Vagina (tissue), 2 donors: ENCODE measurements at places on chromosomes 5 and 9.

DNA sequence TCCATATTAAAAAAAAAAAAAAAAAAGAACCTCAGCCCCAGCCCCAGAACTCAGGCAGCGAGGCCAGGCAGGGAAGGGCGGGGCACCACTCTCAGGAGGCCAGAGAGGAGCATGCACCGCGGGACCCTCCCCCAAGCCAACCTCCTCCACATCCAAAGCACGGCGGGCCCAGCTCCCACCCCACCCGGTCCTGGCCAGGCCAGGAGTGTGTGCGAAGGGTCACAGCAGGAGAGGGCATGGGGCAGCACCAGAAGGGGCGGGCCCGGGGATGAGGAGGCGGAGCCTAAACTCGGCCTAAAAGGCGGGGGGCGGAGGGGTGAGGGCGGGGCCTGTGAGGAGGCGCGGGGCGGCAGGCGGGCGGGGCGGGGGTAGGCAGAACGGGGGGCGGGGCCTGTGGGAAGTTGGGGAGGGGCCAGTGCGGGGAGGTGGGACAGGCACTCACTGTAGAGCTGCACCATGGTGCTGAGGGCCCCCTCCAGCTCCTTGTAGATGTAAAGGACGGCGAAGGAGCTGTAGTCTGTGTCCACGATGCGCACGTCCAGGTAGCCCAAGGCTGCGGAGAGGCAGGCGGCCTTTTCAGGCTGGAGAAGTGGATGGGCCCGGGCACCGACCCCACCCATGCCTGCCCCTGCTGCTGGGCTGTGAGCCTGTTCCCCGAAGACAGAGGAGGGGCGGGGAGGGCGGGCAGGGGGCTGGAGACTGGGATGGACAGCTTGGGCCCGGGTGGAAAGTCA, 1.2 kb downstream of the LCN15 start:
- no peak for DNase-seq
- no peaks in the 10 kb centered on the region for H3K36me3 ChIP-seq
- H3K4me1 ChIP-seq: peaks cover 5% of the 10 kb centered on the region
- H3K27ac ChIP-seq: no peak overlapping the region
- no peak overlapping the region for H3K4me3 ChIP-seq

- no peak for DNase-seq
- H3K27ac ChIP-seq: no peak overlapping the region
- no peak overlapping the region for H3K4me3 ChIP-seq
Measured at GRCh38 chr5:57229313-57229712, 55.5 kb downstream of the GPBP1 start.

DNA sequence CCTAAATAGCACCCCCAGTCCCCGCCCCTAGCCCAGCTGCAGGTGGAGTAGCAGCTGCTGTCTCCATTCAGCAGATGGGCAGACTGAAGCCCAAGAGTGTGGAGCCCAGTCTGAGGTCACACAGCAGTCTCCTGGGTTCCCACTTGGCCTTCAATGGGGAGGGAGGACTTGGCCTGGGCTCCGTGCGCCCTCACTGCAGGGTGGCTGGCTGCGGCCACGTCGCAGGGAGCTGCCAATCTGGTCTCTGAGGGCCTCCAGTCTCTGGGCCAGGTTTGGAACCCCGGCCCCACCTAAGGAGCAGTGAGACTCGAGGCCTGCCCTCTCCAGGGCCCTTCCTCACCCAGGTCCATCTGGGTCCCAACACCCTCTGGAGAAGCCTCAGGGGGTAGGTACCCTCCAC, 7.4 kb downstream of the KIF12 start:
- H3K4me3 ChIP-seq: no peak overlapping the region
- no peaks in the 10 kb centered on the region for H3K27me3 ChIP-seq
- no peaks in the 10 kb centered on the region for H3K36me3 ChIP-seq
- DNase-seq: no peak
- no peaks in the 10 kb centered on the region for H3K4me1 ChIP-seq

- no peak for DNase-seq
- H3K27ac ChIP-seq: no peak overlapping the region
- H3K4me1 ChIP-seq: peaks cover 14% of the 10 kb centered on the region
- no peaks in the 10 kb centered on the region for H3K27me3 ChIP-seq
- H3K36me3 ChIP-seq: no peaks in the 10 kb centered on the region
- H3K4me3 ChIP-seq: no peak overlapping the region
Measured at GRCh38 chr9:79583952-79584654, 12.3 kb downstream of the TLE4 start.

GRCh38 chr5:1519631-1520210, 4.0 kb downstream of the LPCAT1 start:
- DNase-seq: peak; percentile 70
- H3K36me3 ChIP-seq: peaks cover 4% of the 10 kb centered on the region
- peaks cover 39% of the 10 kb centered on the region for H3K4me1 ChIP-seq
- H3K4me3 ChIP-seq: no peak overlapping the region
- H3K27ac ChIP-seq: no peak overlapping the region

DNA sequence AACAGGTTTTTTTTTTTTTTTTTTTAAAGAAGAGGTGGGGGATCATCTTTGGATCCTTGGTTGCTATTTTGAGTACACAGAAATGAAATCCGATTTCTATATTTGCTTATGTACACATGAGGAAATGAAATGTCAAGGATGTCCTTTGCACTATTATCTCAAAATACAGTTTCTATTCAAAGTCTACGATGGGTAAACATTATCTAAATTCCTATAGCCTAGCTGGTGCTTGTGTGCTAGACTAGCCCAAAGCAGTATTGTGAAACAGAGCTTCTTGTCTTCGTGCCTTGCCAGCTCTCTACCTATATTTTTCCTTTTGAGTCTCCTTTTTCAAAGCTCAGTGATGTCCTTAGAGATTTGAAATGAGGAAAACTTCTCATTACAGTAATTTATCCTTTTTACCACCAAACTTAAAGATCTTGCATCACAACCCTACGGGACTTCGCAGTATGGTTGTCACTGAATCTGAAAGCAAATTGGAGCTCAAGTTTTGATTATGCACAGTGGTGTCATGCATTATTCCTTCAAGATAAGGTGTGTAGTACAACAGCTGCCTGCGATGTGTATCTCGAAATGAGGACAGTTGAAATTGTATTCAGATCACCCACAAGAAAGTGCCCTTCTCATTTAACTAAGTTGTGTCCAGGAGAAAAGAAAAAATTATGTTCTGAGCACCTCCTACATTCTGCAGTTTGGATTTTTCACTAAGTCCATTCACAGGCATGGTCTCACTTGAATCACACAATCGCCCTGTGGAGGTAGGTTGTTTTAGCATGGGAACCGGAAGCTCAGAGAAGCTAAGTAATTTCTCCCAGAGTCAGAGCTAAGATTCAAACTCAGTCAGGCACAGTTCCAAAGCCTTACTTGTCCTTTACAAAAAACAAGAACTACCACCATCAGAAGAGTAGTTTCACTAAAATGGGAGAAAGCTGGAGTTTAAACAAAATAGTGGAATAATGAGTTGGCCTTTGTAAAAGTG, 379.0 kb downstream of the GLIS3 start:
- no peaks in the 10 kb centered on the region for H3K27me3 ChIP-seq
- no peak overlapping the region for H3K4me3 ChIP-seq
- H3K4me1 ChIP-seq: peaks cover 7% of the 10 kb centered on the region

GRCh38 chr5:154402611-154403010, 43.2 kb upstream of the SAP30L start:
- H3K4me1 ChIP-seq: peaks cover 9% of the 10 kb centered on the region
- no peaks in the 10 kb centered on the region for H3K36me3 ChIP-seq
- no peak for DNase-seq
- H3K27me3 ChIP-seq: no peaks in the 10 kb centered on the region
- no peak overlapping the region for H3K4me3 ChIP-seq
- H3K27ac ChIP-seq: no peak overlapping the region

GRCh38 chr9:134559013-134559412, 82.6 kb upstream of the COL5A1 start:
- no peaks in the 10 kb centered on the region for H3K27me3 ChIP-seq
- no peak overlapping the region for H3K27ac ChIP-seq
- no peaks in the 10 kb centered on the region for H3K36me3 ChIP-seq
- no peak overlapping the region for H3K4me3 ChIP-seq

DNA sequence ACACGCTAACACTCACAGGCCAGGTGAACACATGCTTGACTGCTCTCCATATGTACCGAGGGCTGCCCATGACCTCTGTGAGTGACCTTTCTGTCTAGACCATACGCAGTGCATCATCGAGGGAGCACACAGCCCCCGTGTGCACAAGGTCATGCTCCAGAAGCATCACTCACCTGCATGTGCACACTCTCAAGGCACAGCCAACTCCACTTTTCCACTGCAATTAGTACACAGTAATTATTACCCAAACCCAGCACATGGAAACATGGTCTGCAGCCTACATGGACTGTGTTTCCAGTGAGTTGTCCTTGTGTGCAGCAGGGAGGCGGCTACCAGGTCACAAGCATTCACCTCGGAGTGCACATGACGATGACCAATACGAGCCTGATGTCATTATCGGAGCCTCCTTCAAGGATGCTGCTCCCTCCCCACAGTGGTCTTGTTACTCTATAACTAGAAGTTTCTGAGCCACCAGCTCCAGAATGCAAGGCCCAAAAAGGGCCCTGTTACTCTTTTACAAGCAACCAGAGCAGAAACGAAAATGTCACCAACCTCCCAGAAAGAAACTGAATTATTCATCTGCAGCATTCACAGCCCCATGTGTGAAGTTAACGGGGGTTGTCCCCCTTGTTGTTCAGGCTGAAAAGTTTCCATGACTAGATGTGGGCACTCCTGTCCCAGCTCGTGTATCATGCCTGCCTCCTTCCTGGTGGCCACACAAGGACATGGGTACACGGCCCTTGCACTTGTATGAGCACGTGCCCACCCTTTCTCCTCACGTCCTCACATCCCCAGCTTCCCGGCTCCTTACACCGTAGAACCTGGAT, 31.2 kb downstream of the SEMA4D start:
- DNase-seq: no peak
- no peak overlapping the region for H3K4me3 ChIP-seq
- H3K27me3 ChIP-seq: no peaks in the 10 kb centered on the region
- no peaks in the 10 kb centered on the region for H3K36me3 ChIP-seq

GRCh38 chr9:82152181-82152580, 163.6 kb downstream of the SPATA31D1 start:
- no peak for DNase-seq
- H3K4me3 ChIP-seq: no peak overlapping the region
- H3K27ac ChIP-seq: no peak overlapping the region
- H3K36me3 ChIP-seq: no peaks in the 10 kb centered on the region
- peaks cover 11% of the 10 kb centered on the region for H3K4me1 ChIP-seq

DNA sequence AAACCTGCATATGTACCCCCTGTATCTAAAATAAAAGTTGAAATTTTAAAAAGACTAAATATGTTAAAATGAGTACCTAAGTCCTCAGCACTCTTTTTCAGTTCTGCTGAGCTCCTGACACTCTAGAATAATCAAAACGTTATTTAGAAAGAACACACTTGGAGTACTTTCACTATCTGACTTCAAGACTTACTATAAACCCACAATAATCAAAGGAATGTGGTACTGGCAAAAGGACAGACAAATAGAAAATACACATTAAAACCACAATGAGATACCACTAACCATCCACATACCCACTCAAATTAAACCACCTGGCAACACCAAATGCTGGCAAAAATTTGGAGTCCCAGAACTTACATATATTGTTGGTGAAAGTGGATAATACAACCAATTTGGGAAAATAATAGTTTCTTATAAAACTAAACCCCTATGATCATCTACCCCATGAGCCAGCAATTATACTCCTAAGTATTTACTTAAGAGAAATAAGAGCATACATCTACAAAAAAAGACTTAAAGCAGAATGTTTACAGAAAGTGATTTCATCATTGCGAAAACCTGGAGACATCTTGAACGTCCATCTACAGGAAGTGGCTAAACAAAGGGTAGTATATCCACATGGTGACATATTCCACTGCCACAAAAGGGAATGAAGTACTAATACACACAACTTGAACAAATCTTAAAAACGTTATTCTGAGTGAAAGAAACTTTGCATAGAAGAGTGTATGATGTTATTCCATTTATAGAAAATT, 12.8 kb upstream of the PRSS3 start:
- no peak overlapping the region for H3K27ac ChIP-seq
- H3K27me3 ChIP-seq: no peaks in the 10 kb centered on the region
- no peaks in the 10 kb centered on the region for H3K36me3 ChIP-seq
- no peak overlapping the region for H3K4me3 ChIP-seq
- H3K4me1 ChIP-seq: no peaks in the 10 kb centered on the region

GRCh38 chr5:89735082-89735481, 674.5 kb downstream of the CETN3 start:
- H3K27me3 ChIP-seq: no peaks in the 10 kb centered on the region
- H3K36me3 ChIP-seq: no peaks in the 10 kb centered on the region
- DNase-seq: no peak
- no peak overlapping the region for H3K4me3 ChIP-seq

DNA sequence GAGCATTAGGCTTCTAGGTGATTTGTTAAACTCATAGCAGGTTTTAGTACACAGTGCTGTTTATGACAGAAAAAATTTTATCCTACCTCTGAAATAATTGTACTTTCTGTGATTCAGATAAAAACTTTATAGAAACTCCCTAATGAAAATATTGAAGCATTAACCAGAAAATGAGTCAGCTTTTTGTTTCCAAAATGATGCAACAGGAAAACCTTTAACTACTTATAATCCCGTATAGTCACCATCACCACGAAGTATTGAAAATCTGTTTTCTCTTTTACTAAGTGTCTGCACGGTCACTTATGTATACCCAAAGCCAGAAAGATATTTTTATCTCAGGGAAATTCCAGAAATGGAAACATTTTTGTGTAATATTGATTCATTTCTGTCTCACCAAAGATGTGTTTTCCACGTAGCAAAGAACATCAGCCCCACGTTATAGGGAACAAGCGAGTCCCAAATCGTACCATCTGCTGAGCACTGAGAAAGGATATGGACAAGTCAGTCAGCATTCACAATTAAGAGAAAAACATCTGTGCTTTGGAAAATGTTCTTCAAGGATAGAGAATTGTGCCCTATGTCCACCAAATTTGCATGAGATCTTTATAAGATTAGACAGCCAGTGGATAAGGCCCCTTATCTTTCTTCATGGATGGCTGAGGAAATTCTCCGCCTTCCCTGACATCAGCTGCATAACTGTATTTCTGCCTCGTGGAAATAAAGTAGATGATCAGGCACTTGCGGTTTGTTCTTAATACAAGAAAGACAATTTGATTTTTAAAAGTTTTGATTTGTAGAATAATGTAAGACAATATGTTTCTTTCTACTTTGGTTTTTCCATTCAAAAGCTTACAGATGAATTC, 41.9 kb downstream of the TNFAIP8 start:
- peaks cover 50% of the 10 kb centered on the region for H3K4me1 ChIP-seq
- H3K27ac ChIP-seq: peak overlapping the region; percentile 36
- no peaks in the 10 kb centered on the region for H3K36me3 ChIP-seq
- no peak overlapping the region for H3K4me3 ChIP-seq
- no peak for DNase-seq
- H3K27me3 ChIP-seq: no peaks in the 10 kb centered on the region

- no peaks in the 10 kb centered on the region for H3K36me3 ChIP-seq
- no peaks in the 10 kb centered on the region for H3K4me1 ChIP-seq
- H3K4me3 ChIP-seq: no peak overlapping the region
Measured at GRCh38 chr9:107588393-107588792, 98.8 kb upstream of the KLF4 start.

GRCh38 chr9:20551835-20552234, 70.5 kb downstream of the MLLT3 start:
- H3K4me3 ChIP-seq: no peak overlapping the region
- no peaks in the 10 kb centered on the region for H3K36me3 ChIP-seq
- no peak for DNase-seq
- H3K27me3 ChIP-seq: no peaks in the 10 kb centered on the region
